ENCODE measurements at places on chromosomes 3 and 15.

DNA sequence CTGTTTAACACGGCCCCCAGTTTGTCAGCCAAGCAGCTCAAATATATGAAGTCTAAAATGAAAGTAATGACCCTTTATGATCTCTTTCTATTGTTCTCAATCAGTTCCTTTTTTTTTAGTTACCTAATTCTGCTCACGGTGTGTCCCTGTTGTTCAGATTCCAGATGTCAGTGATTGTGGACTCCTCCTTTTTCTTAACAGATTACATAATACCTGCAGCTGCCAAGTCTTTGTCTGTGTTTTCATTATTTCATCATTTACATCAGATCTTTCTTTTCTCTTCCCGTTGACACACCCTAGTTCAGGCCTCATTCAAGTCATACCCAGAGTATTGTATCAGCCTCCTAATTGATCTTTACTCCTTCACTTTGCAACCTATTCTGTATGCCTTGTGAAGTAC is 56.1 kb upstream of the SKIL start:
- DNase-seq = peak; percentile 62

DNA sequence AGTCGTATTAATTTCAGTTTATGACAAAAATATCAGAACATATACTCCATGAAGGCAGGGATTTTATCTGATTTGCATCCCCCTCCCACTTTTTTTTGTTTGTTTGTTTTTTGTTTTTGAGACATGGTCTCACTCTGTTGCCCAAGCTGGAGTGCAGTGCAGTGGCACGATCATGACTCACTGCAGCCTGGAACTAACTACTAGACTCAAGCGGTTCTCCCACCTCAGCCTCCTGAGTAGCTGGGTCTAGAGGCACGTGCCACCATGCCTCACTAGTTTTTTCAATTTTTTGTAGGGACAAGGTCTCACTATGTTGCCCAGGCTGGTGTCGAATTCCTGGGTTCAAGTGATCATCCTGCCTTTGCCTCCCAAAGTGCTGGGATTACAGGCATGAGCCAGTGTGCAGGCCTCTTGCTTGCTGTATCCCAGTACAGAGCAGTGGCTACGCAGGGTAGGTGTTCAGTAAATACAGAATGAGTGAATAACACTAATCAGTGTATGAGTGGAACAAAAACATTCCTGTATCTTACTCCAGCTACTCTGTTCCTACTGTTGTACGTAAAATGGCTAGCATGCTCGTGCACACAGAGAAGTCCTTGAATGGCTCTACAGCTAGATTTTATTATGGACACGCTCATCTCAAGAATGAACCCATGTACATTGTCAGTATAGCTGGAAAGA is 272.4 kb downstream of the FOXP1 start:
- no peak for DNase-seq

- DNase-seq = peak; percentile 78
Observed at GRCh38 chr3:124217542-124217941, 225.6 kb upstream of the ROPN1 start.

DNA sequence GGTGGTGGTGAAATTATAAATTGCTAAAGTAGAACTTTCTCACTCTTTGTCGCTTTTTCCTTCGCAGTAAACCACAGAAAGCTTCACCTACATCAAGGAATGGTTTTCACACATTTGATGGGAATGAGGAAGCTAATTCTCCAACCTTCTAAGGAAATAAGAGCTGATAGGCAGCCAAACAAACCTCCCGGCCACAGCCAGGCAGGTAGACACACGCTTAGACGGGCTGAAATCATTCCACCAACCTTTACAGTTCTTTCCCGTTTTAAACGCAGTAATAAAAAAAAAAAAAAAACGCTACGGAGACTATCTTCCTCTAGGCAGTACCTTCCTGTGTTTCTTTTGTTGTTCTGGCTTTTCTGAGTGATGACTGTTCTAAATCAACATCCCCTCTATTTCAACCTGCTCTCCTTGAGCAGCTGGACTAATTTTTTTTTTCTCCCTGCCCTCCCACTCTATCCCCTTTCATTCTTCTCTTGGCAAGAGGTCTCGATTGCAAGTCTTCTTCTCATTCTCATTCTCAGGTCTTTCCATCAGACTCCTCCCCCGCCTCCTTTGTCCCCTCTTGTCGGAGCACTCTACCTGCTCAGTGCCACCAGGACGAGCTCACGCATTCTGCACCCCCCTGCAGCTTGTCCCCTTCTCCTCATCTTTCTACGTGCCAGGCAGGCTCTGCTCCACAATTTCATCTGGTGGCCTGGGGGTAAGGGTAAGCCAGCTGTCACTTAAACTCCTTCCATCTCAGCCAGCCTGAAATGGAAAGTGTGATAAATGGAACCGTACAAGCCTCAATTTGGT is 391.1 kb upstream of the MDFIC2 start:
- DNase-seq = no peak

DNA sequence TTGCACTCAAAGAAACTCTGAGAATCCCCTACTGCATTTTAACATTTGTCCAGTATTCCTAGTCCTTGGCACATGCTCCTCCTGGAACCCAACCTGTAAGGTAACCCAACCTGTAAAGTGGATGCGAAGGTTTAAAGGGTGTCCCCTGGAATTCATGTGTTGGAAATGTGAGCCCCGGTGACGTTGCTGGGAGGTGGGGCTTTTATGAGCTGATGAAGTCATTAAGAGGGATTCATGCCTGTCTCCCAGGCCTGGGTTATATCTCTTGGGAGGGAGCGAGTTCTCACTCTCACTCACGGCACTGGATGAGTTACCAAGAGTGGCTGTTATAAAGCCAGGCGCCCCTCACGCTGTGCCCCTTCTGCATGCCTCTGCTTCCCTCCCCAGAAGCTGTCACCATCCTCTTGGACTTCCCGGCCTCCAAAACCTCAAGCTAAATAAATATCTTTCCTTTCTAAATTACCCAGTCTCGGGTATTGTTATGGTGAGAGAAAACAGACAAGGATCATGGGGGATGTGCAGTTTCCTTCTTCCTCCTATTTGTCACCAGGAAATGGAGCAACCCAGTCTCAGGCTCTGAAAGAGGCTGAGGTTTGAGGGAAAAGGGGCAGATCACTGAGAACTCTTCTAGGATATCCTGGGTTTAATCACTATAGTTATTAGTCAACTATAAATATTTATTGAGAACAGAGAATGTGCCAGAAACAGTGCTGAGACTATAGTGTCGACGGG is 7.6 kb downstream of the XXYLT1 start:
- DNase-seq = peak; percentile 66

Measured in lung microvascular endothelial cell (primary cell).